ENCODE measurements at places on chromosomes 1 and 21.
A peak's percentile ranks its signal among the peaks of the same experiment; 100 is the strongest.

DNA sequence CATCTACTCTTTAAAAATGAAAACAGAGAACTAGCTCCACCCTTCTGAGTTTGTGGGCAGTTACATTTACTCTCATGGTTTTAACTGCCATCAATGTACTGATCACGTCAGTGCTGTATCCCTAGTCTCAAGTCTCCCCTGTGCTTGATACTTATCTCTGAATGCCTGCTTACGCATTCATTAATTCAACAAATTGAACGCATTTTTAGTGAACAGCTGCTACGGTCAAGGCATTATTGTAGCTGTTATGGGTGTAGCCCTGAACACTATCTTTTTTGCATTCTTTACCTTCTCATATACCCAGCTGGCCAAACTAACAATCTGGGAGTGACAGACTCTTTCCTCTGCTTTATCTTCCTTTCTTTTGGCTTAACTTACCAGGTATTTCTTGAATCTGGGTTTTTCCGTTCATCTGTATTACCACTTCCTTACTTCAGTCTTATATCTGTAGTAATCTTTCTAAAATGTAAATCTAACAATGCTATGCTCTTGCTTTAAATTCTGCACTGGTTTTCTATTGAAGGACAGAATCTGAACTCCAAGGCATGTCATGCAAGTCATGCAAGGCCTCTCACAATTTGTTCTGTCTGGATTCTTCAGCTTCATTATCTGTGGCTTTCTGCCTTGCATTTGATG, 33.3 kb downstream of the SMG7 start:
- no peak for DNase-seq

GRCh38 chr1:42170779-42171621, 6.5 kb upstream of the GUCA2A start:
- DNase-seq: no peak

- no peak for DNase-seq
Observed at GRCh38 chr1:173341307-173341706, 134.2 kb upstream of the TNFSF4 start.

DNA sequence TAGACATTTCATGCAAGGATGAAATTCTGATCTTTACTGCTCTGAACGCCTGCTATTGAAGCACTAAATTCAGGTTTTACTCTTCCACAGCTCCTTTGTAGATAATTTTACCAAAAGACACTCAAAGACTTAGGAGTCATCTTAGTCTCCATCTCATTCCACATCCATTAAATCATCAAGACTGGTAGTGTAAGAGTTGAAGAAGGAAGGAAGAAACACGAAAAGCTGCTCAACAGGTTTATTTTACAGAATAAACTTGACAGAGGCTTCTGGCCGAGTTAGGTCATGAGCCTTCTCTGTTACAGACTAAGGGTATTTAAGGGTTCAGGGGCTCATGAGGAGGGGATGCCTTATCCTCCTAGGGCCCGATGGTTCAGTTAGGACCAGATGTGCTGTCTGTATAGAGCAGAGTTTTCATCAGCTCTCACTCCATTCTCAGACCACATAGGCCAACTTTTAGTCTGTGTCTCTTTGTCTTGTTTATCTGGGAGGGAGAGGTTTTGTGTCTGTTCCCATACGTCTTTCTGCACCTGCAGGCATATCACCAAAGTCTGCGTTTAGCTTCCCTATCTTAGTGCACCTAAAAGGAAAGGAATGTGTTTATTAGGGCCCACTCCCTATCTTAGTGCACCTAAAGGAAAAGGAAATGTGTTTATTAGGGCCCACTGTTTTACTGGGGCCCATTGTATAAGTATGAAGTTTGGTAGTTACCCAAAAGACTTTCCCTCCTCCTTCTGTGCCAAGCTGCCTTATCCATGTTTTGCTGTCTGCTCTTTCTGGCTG, 57.4 kb upstream of the RGS18 start:
- DNase-seq: no peak

DNA sequence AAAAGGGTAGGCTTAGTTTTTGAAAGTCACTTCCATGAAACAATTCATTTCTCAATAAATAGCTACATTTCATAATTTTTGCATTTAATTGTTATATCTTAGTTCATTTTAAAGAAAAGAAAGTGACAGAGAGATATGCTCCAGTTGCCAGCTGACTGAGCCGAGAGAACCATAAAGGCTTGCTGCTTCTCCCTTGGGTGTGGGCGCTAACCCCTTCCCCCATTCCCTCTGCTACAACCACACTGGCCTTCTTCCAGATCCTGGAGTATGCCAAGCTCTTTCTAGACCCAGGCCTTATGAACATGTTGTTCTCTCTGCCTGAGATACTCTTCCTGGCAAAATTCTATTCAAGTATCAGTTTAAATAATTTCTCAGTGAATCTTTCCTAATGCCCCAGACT, 12.3 kb downstream of the SORT1 start:
- no peak for DNase-seq

- DNase-seq: no peak
Observed at GRCh38 chr1:174218983-174219382, 59.7 kb downstream of the RABGAP1L start.

DNA sequence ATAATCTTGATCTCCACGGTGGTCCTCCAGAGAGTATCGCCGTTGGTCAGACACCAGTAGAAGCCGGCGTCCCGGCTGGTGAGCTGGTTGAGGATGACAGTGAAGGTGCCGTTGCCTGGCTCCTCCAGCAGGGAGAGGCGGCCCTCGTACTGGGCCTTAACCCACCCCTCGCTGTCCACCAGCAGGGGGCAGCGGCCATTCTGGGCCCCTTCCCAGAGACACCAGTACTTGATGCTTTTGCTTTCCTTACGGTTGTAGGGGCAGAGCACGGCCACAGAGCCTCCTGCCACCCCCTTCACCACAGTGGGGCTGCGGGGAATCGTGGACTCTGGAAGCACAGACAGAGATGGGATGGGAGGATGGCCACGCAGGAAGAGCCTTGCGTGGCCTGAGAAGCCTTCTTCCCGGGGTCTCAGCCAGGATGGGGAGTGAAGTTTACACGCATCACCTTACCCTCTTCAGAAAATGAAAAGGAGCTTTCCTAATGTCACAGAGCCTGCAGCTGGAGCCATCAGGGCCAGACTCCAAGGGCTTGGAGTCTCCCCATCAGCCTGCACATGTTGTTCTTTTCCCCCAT, 10.7 kb downstream of the PIGR start:
- peak; percentile 72 for DNase-seq

- DNase-seq: no peak
Observed at GRCh38 chr1:157104598-157105293, 5.1 kb upstream of the ETV3L start.

- DNase-seq: no peak
Observed at GRCh38 chr1:174954671-174955669, 44.8 kb upstream of the CACYBP start.

DNA sequence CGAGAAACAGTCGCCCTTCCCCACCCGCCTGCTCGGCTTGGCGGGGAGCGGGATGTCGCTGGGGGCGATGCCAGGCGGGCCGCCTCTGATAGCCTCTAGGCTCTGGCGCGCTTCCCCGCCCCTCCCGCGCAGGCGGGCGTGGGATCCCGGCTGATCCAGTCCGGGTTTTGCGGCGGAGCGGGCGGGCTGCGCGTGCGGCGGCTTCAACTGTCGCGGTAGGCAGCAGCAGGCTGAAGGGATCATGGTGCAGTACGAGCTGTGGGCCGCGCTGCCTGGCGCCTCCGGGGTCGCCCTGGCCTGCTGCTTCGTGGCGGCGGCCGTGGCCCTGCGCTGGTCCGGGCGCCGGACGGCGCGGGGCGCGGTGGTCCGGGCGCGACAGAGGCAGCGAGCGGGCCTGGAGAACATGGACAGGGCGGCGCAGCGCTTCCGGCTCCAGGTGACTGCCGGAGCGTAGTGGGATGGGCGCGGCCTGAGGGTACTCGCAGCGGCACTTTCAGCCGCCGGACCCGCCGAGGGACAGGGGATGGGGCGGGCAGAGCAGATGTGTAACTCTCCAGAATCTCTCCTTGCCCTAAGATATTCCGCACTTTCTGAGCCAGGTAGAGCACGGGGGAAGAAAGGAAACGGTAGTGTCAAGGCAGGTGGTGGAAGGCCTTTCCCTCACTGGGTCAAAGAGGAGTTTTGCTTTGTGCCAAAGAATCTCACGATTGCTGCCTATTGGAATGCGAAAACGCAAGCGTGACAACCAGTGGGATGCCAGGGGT, at the start of gene FAAH:
Gene FAAH, plus strand, starts transcription at position 210 of the 764 bp plus-strand sequence. Its CDS starts 32 bp downstream, at position 242.
- DNase-seq: no peak

- no peak for DNase-seq
Observed at GRCh38 chr1:159946242-159947187, 1.1 kb upstream of the IGSF9 start.

- no peak for DNase-seq
Observed at GRCh38 chr1:54871275-54872035, 15.5 kb downstream of the DHCR24 start.

DNA sequence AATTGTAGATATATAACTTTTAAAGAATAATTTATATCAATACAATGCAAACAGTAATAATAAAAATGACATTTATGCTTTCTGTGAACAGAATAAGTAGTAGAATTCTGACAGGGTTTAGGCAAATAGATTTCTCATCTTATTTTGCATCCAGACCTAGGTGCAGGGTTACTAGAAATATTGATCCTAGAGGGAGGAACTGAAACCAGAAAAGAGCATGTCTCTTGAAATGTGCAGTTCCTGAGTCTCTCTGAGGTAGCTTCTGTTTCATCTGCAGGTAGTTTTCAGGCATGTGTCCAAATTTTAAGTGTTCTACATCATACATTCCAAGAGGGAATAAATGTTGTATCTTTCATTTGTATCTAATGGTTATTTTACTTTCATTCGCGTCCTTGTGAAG, 631.9 kb upstream of the ADGRL4 start:
- no peak for DNase-seq

- no peak for DNase-seq
Observed at GRCh38 chr1:33390542-33390941, 40.4 kb downstream of the PHC2 start.

DNA sequence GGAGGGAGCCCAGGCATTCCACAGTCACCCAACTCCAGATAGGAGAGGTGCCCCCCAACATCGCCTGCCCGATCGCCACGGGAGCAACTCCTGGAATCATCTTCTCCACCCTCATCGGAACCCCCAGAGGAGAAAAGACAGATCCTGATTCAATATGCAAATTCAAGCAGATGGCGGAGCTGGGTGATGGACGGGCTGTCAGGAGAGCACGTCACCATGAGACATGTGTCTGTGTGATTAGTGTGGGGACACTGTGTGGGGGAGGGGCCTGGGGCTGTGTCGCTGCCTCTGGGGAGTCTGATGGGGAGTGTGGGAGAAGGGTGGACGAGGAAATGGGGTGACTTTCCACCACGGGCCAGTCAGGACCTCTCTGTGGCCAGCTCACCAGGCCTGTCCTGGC, 90.2 kb upstream of the CSF3R start:
- no peak for DNase-seq

DNA sequence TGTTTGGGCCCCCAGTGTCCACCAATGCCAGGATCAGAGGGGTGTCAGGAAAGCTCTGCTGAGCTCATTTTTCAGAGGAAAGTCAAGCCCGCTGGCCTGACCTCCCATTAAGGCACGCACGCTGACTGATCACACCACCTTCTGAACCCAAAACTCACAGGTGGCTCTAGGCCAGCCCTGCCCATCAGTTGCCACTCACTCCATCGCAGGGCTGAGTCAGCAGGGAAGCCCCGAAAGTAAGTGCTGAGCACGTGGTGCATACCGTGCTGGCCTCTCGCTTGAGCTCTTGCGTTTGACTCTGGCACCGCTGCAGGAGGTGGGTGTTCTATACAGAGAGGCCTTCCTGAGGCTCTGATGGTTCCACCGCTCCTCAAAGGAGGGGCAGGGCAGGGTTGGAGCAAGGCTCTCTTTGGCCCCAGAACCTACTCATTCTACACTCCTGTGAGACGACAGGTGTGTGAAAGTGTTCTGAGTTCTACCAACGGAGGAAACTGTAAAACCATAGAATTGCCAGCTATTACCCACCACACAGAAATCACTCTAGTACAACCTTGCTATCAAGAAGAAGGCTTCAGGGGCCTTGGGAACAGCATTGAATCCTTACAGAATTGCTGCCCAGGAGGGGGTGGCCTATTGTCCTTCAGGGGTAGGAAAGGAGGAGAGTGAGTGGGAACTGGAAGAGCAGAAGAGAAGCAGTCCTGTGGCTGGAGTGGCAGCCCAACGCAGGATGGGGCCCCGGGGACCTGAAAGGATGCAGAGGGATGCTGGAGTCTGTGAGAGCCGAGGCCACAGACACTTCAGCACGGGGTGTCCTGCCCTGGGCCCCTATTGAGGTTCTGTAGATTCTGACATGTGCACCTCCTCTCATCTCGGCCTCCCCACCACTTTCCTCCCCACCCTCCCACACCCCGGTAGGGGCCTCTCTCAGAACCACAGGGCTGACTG, 214.7 kb upstream of the EDN2 start:
- DNase-seq: no peak

DNA sequence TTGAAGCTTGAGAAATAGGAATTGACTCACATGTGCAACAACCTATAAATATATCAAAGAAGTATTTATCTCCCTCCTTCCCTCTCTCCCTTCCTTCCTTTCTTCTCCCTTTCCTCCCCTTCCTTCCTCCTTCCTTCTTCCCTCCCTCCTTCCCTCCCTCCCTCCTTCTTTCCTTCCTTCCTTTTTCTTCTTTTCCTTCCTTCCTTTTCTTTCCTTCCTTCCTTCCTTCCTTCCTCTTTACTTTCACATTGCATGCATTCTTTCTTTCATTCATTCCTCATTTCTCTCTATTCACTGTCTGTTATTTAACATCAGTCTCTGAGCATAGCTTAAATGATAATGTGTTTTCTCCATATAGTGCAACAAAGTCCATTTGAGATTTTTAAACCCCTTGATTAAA, 214.2 kb downstream of the CHRM3 start:
- no peak for DNase-seq

- DNase-seq: no peak
Observed at GRCh38 chr21:45454060-45454925, 49.3 kb downstream of the COL18A1 start.

- no peak for DNase-seq
Observed at GRCh38 chr1:59635097-59635496, 179.7 kb upstream of the HOOK1 start.

GRCh38 chr1:15960808-15961207, 15.1 kb downstream of the ZBTB17 start:
- no peak for DNase-seq

DNA sequence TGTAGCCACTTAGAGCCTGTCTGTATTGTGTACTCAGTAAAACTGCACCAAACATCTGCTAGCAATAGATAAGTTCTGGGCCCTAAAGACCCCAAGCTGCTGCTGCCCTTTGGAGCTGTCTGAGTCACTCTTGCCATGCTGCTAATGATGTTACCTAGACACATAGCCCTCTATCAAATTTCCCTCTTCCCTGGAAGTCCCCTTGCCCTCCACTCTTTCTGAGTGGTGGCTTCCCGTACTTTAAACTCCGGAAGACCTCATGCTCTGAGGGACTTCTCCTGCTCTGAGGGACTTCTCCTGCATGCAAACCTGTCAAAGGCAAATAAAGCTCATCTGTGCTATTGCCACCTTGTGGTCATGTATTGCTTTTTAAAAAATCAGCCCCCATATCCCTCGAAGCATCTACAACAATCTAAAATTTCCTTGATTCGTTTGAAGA, 34.0 kb downstream of the FH start:
- DNase-seq: peak; percentile 11

- DNase-seq: no peak
Observed at GRCh38 chr1:116987256-116987555, 14.4 kb upstream of the CD101 start.

- no peak for DNase-seq
Observed at GRCh38 chr1:201015551-201016091, 7.9 kb downstream of the KIF21B start.

Data from HAP-1 (cell line).